ENCODE measurements at places on chromosomes 3 and 15. TPM values are rescaled to one million over a fixed set of nuclear protein-coding genes. Genes with fewer than 3 reads are reported as not detected.

The ARL6IP5 gene
- 129 TPM for total RNA-seq

- DNase-seq = no peak
These were observed 141.3 kb upstream of the UBE2E1 start for GRCh38 chr3:23664459-23664858.

The RHOV gene
- total RNA-seq = 0.19 TPM

DNA sequence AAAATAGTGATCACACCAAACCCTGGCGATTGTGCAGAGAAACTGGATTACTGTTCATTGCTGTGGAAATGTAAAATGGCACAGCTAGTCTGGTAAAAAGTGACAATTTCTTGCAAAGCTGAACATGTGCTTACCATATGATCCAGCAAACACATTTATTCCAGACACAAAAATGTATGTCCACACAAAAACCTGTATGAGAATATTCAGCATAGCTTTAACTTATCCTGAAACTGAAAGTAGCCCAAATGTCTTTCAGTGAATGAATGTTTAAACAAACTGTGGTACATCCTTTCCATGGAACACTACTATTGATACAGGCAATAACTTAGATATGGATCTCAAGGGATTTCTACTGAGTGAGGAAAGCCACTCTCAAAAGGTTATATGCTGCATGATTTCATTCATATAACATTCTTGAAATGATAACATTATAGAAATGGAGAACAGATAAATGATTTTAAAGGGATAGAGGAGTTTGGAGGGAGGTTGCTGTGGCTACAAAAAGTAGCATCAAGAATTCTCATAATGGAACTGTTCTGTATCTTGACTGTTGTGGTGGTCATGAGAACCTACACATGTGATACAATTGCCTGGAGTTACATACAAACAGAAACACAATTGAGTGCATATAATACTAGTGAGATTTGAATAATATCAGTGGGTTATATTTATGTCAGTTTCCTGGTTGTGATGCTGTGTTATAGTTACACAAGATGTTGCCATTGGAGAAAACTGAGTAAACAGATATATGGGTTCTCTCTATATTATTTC is 70.7 kb upstream of the DPH6 start:
- no peak for DNase-seq

Measured in aorta (tissue), 5 donors.